B cell (primary cell): ENCODE measurements at places on chromosomes 6 and 20. TPM values are rescaled to one million over a fixed set of nuclear protein-coding genes. Genes with fewer than 3 reads are reported as not detected.
A peak's percentile ranks its signal among the peaks of the same experiment; 100 is the strongest.

Gene GNAS-AS1
- polyA plus RNA-seq: 0.19 TPM in 1 of 2 replicates, not detected in the other

Gene NT5E
- 9.9 and 11.6 TPM in 2 replicates for polyA plus RNA-seq

Gene MEI4
- polyA plus RNA-seq: not detected in 2 replicates

DNA sequence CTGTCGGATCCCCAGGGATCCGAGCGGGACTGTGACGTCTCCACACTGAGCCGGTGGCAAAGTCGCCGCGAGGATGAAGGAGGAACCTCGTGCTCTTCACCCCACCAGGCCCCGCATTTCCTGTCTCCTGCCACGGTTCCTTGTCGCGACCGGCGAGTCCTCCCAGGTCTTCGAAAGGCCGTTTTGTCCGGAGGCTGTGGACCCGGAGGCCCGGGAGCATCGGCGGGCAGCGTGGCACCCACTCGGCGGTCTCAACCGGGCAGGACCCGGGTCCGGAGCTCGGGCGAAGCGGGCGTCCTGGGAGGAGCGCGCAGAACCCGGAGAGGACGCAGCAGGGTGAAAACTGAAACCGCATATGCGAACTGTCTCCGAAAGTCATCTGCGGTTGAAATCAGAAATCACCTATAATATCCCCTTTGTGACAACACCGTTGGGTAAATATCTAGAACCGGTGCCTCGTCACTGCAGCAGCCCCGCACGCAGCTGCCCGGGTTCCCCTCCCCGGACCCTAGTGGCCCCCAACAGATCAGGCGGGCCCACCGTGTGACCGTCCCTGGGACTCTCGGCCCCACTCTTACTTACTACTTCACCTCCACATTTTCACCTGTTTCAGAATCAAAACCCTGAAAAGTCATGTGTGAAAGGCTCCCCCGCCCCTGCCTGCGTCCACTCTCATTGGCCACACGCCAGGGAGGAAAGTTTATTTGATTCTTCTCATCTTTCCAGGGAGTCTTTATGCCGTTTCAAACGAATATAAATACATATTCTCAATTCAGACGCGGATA is 3.1 kb upstream of the ULBP2 start:
- no peaks in the 10 kb centered on the region for H3K36me3 ChIP-seq
- peaks cover 52% of the 10 kb centered on the region for H3K4me1 ChIP-seq
- H3K27ac ChIP-seq: no peak overlapping the region
- H3K4me3 ChIP-seq: peak overlapping the region; percentile 48

GRCh38 chr6:27562027-27562410 is 89.1 kb upstream of the ZNF184 start:
- H3K27ac ChIP-seq: no peak overlapping the region
- peaks cover 61% of the 10 kb centered on the region for H3K27me3 ChIP-seq
- H3K4me1 ChIP-seq: peaks cover 12% of the 10 kb centered on the region
- H3K36me3 ChIP-seq: no peaks in the 10 kb centered on the region
- no peak for DNase-seq

GRCh38 chr20:38730989-38731737 is 6.9 kb downstream of the SLC32A1 start:
- no peaks in the 10 kb centered on the region for H3K36me3 ChIP-seq
- DNase-seq: peak; percentile 81
- peaks cover 59% of the 10 kb centered on the region for H3K4me1 ChIP-seq
- peaks cover 97% of the 10 kb centered on the region for H3K27me3 ChIP-seq
- H3K4me3 ChIP-seq: peak overlapping the region; percentile 40

DNA sequence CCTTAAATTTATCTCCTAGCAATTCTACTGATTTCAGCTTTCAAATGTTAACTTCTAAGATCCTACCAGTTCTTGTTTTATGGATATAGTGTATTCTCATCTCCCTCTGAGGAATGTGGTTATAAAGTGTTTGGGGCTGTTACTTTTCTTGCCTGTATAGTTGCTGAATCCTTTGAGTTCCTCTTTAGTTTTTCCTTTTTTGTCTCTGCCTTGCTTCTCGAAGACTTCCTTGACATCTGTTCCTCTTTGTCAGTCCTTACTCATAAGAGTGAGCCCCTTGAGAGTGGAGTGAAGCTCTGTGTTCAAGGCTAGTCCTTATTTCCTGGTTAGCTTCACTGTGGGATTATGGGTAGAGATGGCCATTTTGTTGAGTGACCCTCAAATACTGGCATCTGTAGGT is 84.6 kb downstream of the ELOVL4 start:
- no peak overlapping the region for H3K27ac ChIP-seq
- no peaks in the 10 kb centered on the region for H3K4me1 ChIP-seq
- H3K36me3 ChIP-seq: no peaks in the 10 kb centered on the region
- DNase-seq: no peak

DNA sequence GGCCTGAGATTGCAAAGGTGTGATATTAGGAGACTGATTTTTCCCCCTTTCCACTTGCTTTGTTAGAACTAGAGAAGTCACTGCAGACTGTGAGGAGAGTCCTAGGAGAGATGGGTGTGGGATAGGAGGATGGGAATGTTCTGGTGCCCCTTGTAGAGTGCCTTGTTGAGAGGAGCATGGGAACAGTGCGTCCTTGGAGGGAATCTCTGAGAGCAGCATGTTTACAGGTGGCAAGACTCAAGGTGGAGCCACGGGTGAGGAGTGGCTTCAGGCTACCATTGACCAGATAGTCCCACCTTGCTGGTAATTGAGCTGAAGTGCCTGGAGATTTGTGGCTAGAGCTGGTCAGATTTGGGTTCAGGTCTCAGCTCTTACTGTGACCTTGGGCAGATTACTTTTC is 6.0 kb downstream of the PLCG1 start:
- H3K27ac ChIP-seq: no peak overlapping the region
- H3K36me3 ChIP-seq: peaks cover 3% of the 10 kb centered on the region
- no peaks in the 10 kb centered on the region for H3K27me3 ChIP-seq
- H3K4me3 ChIP-seq: no peak overlapping the region
- DNase-seq: no peak
- H3K4me1 ChIP-seq: peaks cover 59% of the 10 kb centered on the region

- peak; percentile 68 for DNase-seq
- no peak overlapping the region for H3K27ac ChIP-seq
- no peak overlapping the region for H3K4me3 ChIP-seq
- peaks cover 3% of the 10 kb centered on the region for H3K27me3 ChIP-seq
- no peaks in the 10 kb centered on the region for H3K36me3 ChIP-seq
- H3K4me1 ChIP-seq: no peaks in the 10 kb centered on the region
Measured at GRCh38 chr20:49534255-49534712, 33.7 kb downstream of the PTGIS start.

- no peaks in the 10 kb centered on the region for H3K4me1 ChIP-seq
- H3K4me3 ChIP-seq: no peak overlapping the region
- no peaks in the 10 kb centered on the region for H3K36me3 ChIP-seq
- H3K27ac ChIP-seq: no peak overlapping the region
- no peak for DNase-seq
Measured at GRCh38 chr6:74901576-74901975, 304.3 kb downstream of the COL12A1 start.

DNA sequence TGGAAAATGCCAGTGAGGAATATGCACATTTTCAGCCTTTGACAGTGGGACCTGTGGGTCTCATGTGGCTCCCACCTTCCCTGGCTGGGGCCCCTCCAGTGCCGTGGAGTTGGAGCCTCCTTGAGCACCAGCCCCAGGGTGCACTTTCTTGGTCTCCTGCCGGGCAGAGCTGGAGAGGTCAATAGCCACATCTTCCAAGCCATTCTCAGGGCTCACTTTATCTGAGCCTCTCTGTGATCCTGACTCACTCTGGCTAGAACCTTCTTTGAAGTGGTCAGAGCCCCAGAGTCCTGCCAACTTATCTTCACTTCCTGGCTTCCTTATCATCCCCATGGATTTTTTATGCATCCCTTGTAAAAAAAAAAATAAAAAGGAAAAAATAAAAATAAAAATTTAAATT is 5.7 kb downstream of the VSX1 start:
- H3K4me3 ChIP-seq: no peak overlapping the region
- H3K4me1 ChIP-seq: peaks cover 2% of the 10 kb centered on the region

DNA sequence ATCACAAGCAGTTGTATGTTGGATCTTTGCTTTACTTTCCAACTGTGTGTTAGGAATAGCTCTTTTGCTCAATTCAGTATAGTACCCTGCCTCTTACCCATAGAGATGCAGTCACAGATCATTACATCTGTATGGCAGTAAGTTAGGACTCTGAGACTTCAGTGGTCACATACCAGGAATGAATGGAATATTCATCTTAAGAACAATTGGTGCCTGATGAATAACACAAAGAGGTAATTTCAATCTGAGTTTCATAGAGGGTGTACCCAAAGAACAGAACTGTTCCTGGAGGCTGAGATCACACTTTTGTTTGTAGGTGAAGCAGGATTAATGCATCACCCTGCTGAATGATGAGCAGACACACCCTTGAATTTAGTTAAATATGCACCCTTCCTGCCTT is 28.7 kb upstream of the KIF13A start:
- no peaks in the 10 kb centered on the region for H3K27me3 ChIP-seq
- H3K27ac ChIP-seq: no peak overlapping the region
- no peak overlapping the region for H3K4me3 ChIP-seq
- no peak for DNase-seq
- no peaks in the 10 kb centered on the region for H3K36me3 ChIP-seq
- no peaks in the 10 kb centered on the region for H3K4me1 ChIP-seq

DNA sequence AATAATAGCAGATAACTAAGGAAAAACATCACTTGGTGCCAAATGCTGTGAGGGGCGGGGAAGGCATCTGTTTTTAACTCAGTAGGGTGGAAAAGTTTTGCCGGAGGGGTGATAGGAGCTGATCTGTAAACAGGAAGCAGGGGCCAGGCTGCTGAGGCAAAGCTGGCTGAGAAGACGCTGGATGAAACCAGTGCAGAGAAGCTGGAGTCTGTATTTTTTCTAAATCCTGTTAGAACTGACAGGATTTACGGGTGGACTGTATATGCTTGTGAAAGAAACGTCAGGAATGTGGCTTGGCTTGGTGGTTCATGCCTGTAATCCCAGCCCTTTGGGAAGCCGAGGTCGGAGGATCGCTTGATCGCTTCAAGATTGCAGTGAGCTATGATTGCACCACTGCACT is 5.6 kb downstream of the PCMTD2 start:
- H3K27ac ChIP-seq: no peak overlapping the region
- no peaks in the 10 kb centered on the region for H3K27me3 ChIP-seq
- H3K4me1 ChIP-seq: peaks cover 18% of the 10 kb centered on the region
- no peak overlapping the region for H3K4me3 ChIP-seq

- no peaks in the 10 kb centered on the region for H3K36me3 ChIP-seq
- peak; percentile 81 for DNase-seq
- H3K4me1 ChIP-seq: peaks cover 11% of the 10 kb centered on the region
- H3K4me3 ChIP-seq: no peak overlapping the region
- H3K27me3 ChIP-seq: no peaks in the 10 kb centered on the region
Measured at GRCh38 chr6:16770701-16771569, 9.7 kb upstream of the ATXN1 start.

- H3K27ac ChIP-seq: peak overlapping the region; percentile 89
- no peak for DNase-seq
Measured at GRCh38 chr20:44589537-44589936, 7.2 kb downstream of the PKIG start.
